ENCODE measurements at places on chromosomes 13 and 19. TPM values are rescaled to one million over a fixed set of nuclear protein-coding genes. Genes with fewer than 3 reads are reported as not detected.

PLIN4 gene
- total RNA-seq = not detected

BRCA2 gene
- total RNA-seq = 25.1 TPM

ZNF256 gene
- 7.6 TPM for total RNA-seq

TEX29 gene
- 0.40 TPM for total RNA-seq

UBE2S gene
- 421 TPM for total RNA-seq

SLC17A7 gene
- total RNA-seq = 0.55 TPM

PNMA8A gene
- 0.29 TPM for total RNA-seq

TMEM59L gene
- total RNA-seq = not detected

GRCh38 chr13:44423824-44424223 is 50.2 kb downstream of the SERP2 start:
- no peak for DNase-seq

DNA sequence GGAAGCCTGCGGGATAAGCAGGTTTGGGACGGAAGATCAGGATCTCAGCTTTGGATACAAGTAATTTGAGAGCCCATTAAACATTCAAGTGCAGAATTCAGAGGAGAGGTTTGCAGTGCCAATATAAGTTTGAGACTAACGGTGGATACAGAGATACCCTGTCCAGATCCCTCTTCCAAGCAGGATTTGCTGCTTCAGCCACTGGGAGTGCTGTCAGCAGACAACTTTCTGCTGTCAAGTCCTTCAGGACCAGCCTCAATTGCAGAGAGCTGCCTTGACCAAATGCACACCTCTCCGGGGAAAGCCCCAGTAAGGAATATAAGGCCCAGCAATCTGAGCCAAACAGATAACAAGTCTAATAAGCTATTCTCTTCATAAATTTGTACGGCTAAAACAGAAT is 46.1 kb upstream of the ZNF780A start:
- no peak for DNase-seq

DNA sequence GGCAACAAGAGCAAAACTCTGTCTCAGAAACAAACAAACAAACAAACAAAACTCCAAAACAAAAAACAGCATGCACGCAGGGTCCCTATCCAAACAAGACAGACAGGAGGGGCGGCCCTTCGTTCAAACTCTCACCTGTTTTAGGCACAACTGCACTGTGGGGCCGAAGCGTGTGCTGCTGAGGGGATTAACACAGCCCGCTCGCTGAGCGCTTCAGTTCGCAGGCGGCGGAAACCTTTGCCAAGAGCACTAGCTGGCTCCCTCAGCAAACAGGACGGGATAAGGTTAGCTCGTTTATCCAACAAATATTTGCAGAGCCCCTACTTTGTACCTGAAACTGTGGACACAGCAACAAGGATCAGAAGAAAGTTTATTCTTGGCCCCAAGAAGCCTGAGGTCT is 1.6 kb upstream of the ADPRHL1 start:
- no peak for DNase-seq

GRCh38 chr19:58279042-58279924 is 528 bp downstream of the ZNF8 start:
- peak; percentile 64 for DNase-seq

DNA sequence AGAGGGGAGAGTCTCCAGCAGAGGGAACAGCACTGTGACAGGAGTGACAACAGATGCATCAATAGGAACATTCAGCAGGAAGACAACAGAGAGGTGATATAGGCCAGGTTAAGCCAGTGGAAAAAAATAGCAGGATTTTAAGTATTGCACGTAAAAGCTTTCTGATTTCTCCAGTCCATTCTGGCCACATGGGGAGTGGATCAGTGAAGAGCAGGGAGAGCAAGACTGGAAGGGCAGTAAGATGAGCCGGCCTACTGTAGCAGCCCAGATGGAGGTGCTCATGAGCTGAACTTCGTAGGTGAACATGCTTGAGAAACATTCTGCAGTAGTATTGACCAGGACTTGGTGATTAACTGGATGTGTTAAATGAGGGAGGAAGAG is 1.7 kb downstream of the UTP14C start:
- DNase-seq = no peak

GRCh38 chr19:50791594-50792271 is 1.5 kb downstream of the ACP4 start:
- no peak for DNase-seq

- no peak for DNase-seq
Measured at GRCh38 chr13:43908156-43909126, 28.7 kb downstream of the LACC1 start.

DNA sequence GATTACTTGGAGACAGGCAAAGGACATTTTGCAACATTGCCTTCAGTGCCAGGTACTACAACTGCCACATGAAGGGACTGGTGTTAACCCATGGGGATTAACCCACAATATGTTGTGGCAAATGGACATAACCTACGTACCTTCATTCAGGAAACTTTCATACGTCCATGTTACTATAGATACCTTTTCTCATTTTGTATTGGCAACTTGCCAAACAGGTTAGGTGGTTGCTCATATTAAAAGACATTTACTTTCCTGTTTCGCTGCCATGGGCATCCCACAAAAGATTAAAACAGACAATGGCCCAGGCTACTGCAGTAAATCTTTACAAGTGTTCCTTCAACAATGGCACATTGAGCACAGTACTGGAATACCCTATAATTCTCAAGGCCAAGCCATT is 925.3 kb downstream of the SLITRK6 start:
- DNase-seq = no peak

- DNase-seq = no peak
Measured at GRCh38 chr19:47479701-47480503, 4.1 kb downstream of the KPTN start.

- DNase-seq = no peak
Measured at GRCh38 chr13:79581870-79582315, 100.9 kb downstream of the NDFIP2 start.

- DNase-seq = no peak
Measured at GRCh38 chr13:86425170-86425815, 626.1 kb upstream of the SLITRK6 start.

DNA sequence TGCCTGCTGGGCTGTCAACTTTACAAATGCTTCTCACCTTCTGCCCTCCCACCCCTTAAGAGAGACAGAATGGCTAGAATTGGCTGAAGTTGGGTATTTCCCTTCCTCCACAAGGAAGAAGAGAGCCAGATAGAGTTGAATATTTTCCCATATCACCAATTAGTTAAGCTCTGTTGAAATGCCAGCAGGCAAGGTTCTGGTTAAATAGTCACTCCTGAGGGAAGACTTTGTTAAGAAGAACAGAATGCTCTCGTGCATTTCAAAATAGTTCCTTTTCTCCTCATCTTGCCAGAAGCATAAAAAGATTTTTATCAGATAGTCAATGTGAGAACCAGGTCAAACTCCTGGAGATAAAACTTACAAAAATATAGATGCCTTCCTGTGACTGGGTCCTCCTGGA is 2857.0 kb upstream of the PCDH20 start:
- no peak for DNase-seq

DNA sequence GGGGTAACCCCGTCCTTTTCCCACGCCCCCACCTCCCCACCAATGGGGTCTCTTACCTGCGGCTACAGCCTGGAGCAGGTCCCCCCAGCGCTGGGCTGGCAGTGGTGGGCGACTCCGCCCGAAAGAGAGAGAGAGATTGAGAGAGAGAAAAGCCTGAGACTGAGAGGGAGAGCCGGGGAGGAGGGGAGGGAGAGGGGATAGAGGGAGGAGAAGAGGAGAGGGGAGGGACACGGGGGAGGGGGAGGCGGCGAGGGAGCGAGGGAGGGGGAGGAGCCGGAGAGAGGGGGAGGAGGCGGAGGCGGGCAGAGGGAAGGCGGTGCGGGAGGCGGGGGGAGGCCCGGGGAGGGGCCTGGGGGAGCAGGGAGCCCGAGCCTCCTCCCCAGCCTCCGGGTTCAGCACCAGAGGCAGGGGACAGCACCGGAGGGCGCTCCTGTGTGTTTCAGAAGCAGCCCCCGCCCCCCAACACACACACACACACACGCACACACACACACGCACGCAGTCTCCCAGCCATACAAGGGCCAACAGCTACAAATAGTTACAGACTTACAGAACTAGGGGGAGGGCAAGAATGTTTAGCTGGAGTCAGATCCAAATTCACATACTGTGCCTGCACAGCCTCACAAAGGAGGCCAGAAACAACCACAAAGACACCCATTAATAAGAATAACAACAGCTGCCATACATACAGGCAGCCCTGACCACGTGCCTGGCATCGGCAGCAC is at the start of gene SLC8A2:
Gene SLC8A2, minus strand, starts transcription at position 161 of the 725 bp plus-strand sequence. CDS start 5,490 bp downstream, outside the sequence.
- peak; percentile 71 for DNase-seq

DNA sequence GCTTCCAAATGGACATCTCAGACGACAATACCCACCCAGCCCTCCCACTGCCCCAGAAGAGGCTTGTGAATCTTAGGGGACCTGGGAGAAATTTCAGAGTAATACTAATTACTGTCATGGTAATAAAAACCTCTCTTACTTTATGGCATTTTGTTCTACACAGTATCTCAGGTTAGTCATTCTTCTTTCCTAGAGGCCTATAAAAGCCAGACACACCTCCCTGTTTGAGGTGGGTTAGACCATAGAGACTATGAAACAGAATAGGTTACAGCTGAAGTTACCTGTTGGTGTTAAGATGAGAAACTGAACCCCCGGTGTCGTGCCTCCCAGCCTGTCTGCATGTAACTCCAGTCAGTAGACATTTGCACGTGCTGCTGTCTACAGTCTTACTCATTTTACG is 113.9 kb downstream of the SLC7A1 start:
- no peak for DNase-seq

- peak; percentile 63 for DNase-seq
Measured at GRCh38 chr19:1067341-1067957, 482 bp downstream of the ARHGAP45 start.

DNA sequence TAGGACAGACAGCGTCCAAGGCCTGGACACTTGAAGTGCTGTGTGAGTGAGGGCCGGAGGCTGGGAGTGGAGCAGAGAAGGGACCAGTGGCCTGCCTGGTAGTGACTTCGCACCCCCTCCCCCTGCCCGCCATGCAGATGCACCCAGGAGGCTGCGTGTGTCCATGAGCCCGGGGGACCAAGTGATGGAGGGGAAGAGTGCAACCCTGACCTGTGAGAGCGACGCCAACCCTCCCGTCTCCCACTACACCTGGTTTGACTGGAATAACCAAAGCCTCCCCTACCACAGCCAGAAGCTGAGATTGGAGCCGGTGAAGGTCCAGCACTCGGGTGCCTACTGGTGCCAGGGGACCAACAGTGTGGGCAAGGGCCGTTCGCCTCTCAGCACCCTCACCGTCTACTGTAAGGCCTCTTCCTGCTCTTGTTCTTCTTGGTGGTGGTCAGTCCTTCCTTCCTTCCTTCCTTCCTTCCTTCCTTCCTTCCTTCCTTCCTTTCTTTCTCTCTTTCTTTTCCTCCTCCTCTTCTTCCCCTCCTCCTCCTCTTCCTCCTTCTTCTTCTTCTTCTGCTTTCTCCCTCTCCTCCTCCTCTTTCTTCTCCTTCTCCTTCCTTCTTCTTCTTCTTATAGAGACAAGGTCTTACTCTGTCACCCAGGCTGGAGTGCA is 6.0 kb upstream of the FFAR1 start:
- no peak for DNase-seq

GRCh38 chr19:33194886-33195644 is 935 bp downstream of the LRP3 start:
- DNase-seq = no peak

- DNase-seq = no peak
Measured at GRCh38 chr19:2579678-2580280, 103.9 kb downstream of the GADD45B start.

All from activated CD8-positive, alpha-beta memory T cell treated with anti-CD3 and anti-CD28 coated beads, Interleukin-2, amount 10 ng/mL, durations not matched to agents 7 days and 5 days (primary cell).